ENCODE measurements at places on chromosomes 3 and 15.

- no peak for DNase-seq
Measured at GRCh38 chr3:64676831-64677230, 11.0 kb downstream of the ADAMTS9 start.

DNA sequence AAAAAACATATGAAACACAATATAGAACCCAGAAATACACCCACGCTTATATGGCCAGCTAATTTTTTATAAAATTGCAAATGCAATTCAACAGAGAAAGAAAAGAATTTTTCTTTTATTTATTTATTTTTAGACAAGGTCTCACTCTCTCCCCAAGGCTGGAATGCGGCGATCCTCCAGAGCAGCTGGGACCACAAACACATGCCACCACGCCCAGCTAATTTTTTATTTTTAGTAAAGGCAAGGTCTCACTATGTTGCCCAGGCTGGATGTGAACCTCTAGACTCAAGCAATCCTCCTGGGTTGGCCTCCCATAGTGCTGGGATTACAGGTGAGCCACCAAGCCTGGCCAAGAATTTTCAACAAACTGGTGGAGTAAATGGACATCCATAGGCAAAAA lies 117.9 kb downstream of the SCAPER start:
- peak; percentile 12 for DNase-seq

DNA sequence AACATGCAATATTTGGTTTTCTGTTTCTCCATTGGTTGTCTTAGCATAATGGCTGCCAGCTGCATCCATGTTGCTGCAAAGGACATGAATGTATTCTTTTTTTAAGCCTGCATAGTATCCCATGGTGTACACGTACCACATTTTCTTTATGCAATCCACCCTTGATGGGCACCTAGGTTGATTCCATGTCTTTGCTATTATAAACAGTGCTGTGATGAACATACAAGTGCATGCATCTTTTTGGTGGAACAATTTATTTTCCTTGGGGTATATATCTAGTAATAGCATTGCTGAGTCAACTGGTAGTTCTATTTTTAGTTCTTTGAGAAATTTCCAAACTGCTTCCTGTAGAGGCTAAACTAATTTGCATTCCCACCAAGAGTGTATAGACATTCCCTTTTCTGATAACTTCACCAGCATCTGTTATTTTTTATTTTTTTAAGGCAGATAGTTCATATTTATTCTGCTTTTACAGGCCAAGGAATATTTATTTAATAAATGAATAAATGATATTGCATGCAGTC lies 62.4 kb upstream of the NPHP3 start:
- peak; percentile 64 for DNase-seq

DNA sequence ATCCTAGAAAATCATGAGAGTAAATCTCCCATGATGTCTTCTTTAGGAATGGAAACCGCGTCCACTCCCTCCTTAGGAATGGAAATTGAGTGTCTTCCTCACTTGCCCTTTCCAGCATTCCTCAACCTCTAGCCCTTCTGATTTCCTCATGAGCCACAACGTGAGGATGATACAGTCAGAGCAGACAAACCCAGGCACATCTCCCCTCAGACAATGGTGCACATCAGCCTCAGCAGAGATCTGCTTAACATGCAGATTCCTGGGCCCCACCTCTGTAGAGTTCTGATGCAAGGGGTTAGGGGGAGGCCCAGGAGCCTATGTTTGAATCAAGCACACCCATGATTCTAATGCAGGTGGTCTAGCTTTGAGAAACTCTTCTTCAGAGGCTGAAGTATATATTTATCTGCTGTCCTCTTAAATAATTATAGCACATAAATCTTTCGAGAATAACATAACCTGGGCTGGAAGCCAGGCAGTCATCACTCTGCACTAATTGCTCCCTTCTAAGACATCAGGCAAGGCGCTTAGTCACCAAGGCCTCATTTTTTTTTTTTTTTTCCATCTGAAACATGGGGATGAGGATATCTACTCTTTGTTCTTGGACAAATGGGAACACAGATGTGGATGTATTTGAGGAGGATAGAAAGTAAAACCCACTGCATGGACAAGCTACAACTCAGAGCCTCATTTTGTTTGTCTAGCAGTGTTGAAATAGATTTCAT lies 81.7 kb downstream of the PRICKLE2 start:
- DNase-seq, result peak; percentile 76

GRCh38 chr15:90617171-90617570 lies 87.4 kb downstream of the CRTC3 start:
- no peak for DNase-seq

Data from fibroblast of skin of back (primary cell).